Activated CD8-positive, alpha-beta memory T cell treated with anti-CD3 and anti-CD28 coated beads for 4 hours (primary cell): ENCODE measurements at places on chromosomes 3 and 15.

DNA sequence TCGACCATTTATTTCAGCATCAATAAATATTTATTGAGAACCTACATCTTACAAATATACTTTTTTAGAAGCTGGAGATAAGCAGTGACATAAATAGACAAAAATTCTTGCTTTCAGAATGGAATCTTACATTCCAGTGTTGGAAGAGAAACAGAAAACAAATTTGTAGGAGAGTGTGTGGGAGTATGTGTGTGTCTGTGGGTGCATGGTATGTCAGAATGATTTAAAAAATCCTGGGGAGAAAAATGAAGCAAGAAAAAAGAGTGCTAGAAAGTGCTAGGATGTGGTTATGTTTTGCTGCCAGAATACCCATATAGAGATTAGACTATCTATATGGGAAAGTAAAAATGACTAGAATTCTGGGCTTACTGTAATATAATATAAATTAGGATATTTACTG, 561.7 kb upstream of the SGO1 start:
- no peak for DNase-seq

GRCh38 chr3:157175691-157176507, 16.0 kb upstream of the CCNL1 start:
- DNase-seq, result no peak

GRCh38 chr15:71734709-71735384, 75.5 kb upstream of the NR2E3 start:
- DNase-seq, result no peak

- no peak for DNase-seq
Measured at GRCh38 chr3:171673951-171674350, 136.3 kb downstream of the PLD1 start.

DNA sequence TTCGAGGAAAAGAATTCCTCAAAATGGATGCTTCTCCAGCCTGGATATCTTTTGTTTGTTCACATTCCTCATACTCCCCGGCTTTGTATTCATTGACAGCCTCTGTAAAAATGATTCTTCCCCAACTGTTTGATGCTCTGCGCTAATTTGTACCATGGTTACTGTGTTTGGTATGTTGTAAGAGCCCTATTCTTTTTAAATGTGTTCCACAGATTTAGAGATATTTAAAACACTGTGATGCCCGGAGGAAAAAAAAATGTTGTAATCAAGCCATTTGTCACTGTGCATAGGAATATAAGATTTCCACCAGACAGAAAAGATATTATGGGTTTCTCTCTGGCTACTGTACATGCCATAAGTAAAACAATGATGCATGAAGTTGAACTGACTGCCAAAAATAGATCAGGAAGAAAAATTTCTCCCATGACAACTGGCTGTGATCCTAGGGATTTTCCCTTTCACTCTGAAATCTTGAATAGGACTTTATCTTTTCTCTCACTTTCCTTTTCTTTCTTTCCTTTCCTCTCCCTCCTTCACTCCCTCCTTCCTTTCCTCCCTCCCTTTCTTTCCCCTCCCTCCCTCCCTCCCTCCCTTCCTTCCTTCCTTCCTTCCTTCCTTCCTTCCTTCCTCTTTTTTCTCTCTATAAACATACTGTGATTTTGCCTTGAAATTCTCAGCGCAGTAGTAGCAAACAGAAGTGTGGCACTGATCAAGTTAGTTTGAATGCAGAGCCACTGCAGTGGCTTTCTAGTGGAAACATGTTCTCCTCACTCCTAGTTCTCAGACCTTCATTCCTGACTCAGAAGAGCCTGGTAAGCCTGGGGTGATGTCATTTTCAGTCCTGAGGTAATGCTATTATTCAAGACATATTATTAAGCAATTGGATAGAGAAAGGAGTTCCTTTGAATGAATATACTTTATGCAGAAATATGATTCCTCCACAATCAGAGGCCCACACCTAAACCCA, 254.9 kb upstream of the TBL1XR1 start:
- DNase-seq, result no peak

GRCh38 chr3:45737234-45737633, 48.0 kb downstream of the SACM1L start:
- no peak for DNase-seq

- DNase-seq, result no peak
Measured at GRCh38 chr3:138748190-138748589, 86.5 kb downstream of the PIK3CB start.

- no peak for DNase-seq
Measured at GRCh38 chr3:37990527-37990926, at the start of gene VILL. TSS of gene VILL (plus strand) at chr3:37990786. CDS start at chr3:37993673, 2,887 bp downstream.

GRCh38 chr15:99755692-99756409, 22.6 kb upstream of the LYSMD4 start:
- no peak for DNase-seq

DNA sequence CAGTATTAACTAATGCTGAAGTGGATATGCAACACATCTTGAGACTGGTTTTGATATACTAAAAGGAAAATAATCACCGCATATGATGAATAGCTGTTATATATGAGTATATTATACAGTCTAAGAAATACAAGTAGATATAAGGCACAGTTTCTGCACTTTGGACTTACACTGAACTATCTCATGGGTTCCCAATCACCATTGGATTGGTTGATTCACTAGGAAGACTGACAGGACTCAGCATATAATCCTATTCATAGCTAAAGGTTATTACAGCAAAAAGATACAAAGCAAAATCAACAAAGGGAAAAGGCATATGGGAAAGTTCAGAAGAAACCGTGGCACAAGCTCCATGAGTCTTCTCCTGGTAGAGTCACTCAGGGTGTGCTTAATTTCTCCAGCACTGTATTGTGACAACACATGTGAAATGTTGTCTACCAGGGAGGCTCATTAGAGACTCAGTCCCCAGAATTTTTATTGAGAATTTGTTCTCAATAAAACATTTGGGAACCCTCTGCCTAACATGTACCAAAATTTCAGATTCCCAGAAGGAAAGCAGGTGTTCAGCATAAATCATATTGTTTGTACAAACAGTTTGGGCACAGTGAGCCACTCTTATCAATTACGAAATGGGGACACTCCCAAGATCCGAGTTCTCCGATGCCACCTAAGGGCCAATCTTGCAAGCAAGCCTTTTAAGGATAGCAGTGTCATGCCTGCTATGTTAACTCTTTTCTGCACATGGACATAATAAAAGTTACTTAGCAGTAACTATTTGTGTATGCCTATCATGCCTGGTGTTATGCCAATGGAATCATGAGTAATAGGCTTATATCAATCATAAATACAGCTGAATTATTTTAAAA, 26.8 kb downstream of the CMC1 start:
- no peak for DNase-seq

DNA sequence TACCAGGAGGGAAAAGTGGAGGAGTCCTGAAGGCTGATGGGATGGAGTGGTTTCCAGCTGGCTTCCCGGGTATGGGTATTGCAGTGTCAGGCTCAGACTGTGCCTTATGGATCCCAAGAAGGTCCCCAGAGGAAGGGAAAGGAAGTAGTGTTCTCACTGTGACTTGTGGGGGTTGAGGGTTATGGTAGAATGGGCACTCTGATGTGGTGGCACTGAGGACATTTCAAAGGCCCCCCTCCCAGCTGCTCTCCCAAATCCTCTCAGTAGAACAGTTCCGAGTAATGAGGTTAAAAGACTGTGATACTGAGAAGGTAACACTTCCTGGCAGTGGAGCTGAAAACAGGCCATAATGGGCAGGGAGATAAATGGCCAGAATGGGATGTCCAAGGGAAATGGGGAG, 23.1 kb upstream of the TIMP4 start:
- DNase-seq, result no peak

DNA sequence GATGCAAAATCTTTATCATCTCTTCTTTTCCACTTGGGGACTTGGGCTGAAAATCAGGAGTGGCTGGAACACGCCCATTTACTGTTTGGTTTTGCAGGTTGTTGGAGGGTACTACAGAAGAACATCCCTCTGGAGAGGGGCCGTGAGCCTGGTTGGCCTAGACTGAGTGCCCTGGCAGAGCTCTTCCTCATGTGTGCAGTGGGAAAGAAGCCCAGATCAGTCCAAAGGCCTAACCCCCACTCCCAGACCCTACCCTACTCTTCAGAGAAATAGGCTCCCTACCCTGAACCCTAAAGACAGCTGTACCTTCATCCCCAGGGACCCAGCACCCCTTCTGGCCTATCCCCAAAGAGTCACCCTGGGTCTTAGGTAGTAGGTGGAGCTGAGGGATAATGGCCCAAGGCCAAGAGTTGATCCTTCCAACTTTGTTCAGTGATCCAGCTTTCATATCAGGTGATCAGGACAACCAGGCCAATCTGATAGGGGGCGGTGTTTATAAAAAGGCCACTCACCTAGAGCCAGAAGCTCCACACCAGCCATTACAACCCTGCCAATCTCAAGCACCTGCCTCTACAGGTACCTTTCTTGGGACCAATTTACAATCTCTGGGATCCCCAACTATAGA, at the start of gene CYP1A2:
CYP1A2 (plus strand) TSS at position 524 of the 625 bp plus-strand sequence. CDS start 894 bp downstream, outside the sequence.
- DNase-seq, result no peak

DNA sequence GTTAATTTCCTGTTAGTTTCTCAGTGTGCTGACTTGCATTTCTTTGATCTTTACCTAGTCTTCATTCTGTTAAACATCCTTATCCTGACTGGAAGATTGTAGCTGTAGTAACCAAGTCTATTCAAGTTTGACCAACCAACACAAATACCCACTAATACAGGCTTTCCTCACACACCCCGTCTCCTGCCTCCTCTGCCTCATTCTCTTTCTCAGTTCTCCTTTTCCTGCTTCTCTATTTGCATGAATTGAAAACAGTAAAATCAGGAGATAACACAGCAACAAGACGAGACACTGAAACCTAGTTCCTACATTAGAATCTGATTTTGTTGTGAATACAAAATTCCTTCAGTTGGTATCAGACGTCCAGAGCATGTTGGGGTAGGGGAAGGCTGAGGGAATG, 116.9 kb upstream of the ARPP21 start:
- DNase-seq, result no peak

DNA sequence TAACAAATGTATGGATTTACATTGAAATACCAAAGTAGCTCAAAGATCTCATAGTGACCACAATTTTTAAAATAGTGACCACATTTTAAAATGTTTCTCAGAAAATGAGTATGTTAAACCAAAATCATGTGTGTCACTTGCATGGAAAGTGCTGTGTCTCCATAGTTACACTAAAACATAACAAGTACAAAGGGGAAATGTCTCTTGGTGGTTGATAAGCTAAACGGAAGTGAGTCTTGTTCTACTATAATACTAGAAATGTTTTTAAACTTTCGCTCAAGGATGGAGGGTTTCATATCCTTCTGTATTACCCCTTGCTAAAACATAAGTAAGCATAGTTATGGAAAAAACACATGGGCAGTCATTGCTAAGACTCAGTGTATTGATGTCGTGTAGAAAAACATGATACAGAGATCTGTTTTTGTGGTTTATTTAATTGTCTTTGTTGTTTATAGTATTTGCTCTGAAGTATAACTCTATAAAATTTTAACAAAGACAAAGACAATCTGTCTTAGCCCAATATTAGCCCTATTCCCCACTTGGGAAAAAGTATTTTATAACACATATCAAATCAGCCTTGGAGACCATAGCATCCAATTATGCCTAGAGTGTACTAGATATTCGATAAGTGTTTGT, 27.0 kb upstream of the DENND4A start:
- no peak for DNase-seq
